NCI-H146 (cell line): ENCODE measurements at places on chromosomes 6 and 20.

DNA sequence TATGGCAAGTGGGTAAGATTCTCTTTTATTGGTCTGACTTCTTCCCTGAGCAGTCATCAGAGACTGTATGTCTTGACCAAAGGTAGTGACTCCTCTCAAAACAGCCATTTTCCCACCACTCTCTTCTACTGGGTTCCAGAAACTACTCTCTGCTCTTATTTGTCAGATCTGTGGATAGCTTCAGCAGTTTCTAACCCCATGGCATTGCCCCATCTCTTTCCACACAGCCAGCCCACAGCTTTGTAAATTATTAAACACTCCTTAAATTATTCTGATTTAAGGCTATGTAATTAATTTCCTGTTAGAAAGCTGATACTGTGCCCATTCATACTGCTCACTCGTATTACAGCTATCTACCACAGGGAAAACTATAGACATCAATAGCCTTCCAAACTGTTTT lies 138.4 kb upstream of the CNR1 start:
- no peak for DNase-seq

GRCh38 chr6:125114248-125114858 lies 39.2 kb upstream of the TPD52L1 start:
- DNase-seq: peak; percentile 79

GRCh38 chr6:131749023-131749422 lies 38.2 kb upstream of the CTAGE9 start:
- DNase-seq: no peak

GRCh38 chr6:27280064-27280539 lies 32.0 kb downstream of the POM121L2 start:
- DNase-seq: peak; percentile 71

DNA sequence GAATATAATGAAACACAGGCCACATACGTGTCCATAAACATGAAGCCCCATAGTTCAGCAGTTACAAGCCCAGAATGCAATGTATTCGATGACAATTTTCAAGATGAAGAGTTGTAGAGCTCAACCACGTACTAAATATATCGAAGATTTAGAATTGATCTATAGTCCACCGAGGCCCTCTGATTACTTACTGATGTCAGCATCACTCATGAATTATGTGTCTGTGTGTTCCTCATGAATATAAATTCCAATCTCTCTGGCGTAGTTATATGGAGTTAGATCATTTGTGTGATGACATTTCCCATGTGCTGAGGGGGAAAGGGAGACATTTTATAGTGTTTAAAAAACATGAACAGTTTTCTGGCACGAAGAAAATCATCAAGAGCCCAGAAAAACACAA lies 97.5 kb downstream of the PFDN4 start:
- no peak for DNase-seq

GRCh38 chr20:36549628-36549941 lies 8.3 kb downstream of the MYL9 start:
- no peak for DNase-seq

GRCh38 chr6:157562997-157563396 lies 182.0 kb downstream of the ZDHHC14 start:
- no peak for DNase-seq

DNA sequence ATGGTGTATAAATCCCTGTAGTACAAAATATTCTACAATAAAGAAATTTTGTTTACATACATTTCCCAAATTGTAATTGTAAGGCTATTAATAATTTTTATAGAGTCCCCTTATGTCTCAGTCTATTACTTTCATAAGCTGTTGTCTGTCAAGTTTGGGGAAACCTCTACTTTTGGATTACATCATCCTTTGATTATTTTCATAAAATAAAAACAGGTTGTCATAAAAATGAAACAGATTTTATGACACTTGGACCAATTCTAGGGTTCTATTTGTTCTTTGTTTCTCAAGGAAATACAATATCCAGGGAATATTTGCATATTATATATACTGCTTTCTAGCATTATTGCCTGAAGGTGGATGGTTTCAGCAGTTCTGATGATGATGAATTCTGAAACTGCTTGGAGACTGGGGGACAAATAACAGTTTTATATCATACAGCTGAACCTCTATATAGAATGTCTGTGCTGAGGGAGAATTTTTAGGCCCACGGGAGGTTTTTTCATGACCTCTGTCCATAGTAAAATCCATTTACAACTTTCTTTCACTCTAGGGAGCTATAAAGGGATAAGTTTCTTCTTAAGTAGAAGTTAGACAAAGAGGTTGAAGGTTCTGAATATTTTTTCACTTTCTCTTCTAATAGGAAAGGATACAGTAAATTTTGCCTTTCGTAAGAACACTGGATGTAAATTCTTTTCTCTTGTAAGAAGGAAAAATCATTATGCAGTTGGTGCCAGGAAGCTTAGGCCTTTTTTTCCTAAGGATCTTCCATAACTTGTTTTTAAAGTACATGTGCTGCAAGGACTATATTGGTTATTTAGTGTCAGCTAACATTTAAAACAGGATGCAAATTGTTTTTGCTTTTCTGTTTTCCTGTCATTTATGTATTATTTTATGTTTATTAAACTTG lies 58.0 kb downstream of the CD2AP start:
- DNase-seq: no peak

DNA sequence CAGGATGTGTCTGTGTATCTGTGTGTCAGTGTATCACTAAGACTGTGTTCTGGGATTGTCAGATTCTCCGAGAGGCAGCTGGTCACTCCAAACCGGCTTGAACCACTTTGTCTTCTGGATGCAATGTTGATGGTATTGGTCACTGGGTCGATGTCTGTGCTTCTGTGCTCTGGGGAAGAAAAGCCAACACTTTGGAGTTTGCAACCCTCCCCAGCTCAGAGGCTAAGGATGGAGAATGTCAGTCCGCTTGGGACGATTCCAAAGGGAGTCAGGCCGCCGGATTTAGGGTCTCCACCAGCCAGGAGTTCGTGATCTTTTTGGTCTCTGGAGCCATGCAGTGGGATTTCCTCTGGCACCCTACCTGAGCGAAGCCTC lies 5.2 kb downstream of the MAFB start:
- no peak for DNase-seq

- DNase-seq: no peak
Observed at GRCh38 chr6:149217466-149217888, 100.0 kb upstream of the TAB2 start.

DNA sequence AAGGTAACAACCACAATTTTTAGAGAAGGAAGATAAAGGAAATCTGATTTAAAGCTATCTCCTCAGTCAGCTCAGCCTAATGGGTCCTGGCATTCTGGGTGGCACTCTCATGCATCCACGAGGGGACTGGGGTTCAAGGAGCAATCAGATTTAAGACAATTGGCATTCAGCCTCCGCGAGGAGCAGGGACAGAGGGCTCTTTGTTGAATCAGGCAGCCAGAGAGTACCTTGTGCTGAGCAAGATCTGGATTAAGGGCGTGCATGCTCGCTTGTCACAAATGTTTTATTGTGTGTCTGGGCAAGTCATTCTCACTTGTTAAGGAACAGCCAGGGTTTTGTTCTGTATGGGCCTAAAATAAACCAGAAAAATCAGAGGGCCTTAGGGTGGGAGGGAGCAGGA lies 475.3 kb upstream of the NRSN1 start:
- no peak for DNase-seq

DNA sequence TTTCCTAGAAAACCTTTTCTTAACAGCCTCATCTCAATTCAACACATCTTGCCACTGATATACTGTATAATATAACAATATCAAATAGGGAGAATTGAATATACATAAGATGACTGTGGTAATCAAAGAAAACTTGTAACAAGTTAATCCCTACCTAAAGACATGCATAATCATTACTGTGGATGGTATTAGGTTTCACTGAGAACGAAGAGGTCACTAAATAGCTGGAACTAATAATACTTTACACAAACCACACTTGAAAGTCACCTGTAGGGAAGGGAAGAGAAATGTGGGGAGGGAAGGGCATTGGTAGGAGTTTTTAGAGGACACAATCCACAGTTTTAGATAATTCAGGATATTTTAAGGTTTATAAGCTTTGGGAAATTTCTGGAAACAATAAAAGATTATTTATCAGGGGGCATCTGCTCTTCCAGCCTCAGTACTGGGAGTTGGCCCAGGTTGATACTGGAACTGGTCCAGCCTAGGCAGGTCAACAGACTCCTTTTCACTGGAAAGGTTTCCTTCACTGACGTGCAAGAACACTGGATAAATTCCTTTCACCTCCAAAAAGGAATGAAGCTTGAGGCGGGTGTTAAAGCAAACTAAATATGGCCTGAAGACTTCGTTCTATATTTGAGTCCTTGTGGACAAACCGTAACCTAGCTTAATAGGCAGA lies 44.0 kb downstream of the MAP7 start:
- no peak for DNase-seq

- no peak for DNase-seq
Observed at GRCh38 chr20:50655311-50655880, 35.9 kb downstream of the RIPOR3 start.

GRCh38 chr6:2132416-2132815 lies 113.0 kb downstream of the GMDS start:
- no peak for DNase-seq

DNA sequence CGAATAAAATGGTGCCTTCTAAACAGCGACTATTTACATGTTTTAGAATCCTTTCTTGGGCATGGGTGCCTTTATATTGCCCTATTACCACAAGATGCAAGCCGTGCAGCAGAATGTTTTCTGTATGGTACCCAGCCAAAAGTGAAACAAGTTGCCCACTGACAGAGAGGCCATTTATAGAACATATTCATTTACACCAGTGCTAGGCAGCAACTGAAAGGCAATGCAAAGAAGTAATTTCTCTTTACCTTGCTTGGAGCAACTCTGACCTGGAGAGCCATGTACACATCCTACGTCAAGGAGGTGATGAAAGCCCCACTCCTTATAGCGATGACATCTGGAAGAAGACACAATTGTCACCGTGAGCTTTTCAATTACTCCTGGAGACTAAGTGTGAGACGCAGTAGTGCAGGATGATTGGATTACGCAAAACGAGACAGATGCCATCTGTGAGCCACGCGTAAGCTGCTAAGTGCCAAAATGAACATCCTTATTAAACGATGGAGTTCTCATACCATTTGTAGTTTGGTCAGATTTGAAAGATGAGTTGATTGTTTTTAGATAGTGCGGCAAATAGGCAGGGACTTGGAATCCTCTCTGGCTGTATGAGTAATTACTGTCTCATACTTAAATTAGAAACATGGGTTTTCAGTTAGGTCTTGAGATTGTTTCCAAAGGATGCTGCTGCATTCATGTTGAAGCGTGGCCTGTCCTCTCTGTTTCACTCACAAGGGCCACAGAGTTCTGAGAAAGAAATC lies at the start of gene TMEM244:
TSS of gene TMEM244 (minus strand) at position 408 of the 758 bp plus-strand sequence. CDS start at position 281, 127 bp downstream.
- peak; percentile 47 for DNase-seq

DNA sequence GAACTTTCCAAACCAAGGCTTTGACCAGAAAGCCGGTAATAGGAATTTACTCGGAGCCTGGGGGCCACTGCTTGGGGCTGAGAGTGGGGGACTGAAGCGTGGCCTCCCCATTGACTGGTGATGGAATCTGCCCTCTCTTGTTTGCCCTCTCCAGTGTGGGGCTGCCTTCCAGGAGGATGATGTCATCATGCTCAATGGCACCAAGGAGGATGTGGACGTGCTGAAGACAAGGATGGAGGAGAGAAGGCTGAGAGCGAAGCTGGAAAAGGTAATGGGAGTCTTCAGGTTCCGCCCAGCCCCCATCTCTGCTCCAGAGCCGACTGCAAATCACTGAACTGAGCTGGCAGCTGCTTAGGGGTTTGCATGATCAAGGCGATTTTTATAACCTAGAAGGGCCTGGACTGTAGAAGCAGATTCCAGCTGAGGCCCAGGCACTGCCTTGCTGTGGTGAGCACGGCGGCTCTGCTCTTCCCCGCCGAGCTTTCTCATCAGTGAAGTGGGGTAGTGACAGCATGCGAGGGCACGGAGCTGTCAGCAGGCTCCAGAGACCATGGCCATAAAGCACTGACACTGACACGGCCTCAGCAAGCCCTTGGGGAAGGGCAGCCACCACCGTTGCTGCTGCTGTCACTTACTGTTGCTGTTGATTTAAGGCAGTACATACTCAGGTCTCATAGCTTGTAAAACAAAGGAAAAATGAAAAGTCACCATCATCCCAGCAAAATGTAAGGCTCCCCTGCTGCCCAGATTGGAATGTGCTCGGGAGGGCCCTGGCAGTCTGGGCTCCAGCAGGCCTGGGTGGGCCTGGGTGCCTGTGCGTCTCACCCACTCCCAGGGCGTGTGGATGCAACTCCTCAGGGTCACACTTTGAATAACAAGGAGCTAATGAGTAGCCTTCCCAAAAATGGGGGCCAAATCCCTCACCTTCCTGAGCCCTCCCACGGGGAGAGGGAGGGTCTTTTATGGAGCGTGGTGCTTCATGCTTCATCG lies 11.1 kb upstream of the FAM209A start:
- DNase-seq: no peak

- no peak for DNase-seq
Observed at GRCh38 chr6:7264041-7264440, 49.0 kb downstream of the SSR1 start.

- DNase-seq: no peak
Observed at GRCh38 chr6:167734662-167735083, 92.0 kb upstream of the AFDN start.

DNA sequence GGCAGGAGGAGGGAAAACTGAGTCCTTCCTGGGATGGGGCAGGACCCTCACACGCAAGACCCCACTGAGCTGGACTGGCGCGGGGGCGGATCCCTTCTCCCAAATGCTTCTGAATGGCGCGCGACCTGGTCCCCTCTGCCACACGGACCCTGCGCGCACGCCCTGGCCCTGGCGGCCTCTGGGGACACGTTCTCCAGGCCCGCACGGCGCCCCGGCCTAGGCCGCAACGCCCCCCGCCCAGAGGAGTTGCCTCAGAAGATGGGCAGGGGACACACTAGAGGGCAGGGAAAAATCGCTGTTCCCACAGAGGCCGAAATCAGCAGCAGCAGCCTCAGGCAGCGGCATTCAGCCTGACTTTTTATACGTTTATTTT lies 45.2 kb upstream of the OSTM1 start:
- no peak for DNase-seq

DNA sequence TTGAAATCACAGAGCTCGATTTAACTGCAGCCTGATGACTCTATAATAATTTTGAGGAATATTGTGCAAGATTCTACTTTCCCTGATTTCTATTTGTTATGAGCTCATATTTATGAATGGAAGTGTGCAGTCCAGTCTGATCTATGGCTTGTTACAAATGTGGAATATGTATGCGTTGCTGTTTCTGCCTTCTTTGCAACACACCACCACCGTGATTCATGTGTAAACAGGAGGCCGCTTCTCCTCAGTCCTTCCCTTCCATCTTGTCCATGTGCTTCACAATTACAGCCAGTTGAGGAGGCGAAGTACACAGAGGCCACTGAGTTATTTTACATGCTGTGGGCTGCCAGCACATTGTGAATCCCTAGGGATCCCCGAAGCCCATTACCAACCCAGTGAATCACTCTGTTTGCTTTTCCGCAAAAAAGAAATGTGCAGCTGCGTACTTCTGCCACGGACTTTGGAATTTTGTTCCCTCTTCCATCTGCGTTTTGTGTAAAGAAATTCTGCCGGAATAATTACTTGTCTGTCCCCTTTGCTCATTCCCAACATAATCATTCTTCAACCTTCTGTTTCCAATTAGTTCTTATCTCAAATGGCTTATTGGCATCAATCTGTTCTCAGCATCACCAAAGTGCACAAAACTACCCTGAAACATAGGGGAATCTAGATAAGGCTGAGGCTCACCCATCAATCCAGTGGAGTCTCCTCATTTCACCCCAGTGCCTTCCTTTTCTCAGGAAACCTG lies 551.6 kb upstream of the CITED2 start:
- DNase-seq: peak; percentile 86
